ENCODE measurements at places on chromosomes 3 and 15.
A peak's percentile ranks its signal among the peaks of the same experiment; 100 is the strongest.

DNA sequence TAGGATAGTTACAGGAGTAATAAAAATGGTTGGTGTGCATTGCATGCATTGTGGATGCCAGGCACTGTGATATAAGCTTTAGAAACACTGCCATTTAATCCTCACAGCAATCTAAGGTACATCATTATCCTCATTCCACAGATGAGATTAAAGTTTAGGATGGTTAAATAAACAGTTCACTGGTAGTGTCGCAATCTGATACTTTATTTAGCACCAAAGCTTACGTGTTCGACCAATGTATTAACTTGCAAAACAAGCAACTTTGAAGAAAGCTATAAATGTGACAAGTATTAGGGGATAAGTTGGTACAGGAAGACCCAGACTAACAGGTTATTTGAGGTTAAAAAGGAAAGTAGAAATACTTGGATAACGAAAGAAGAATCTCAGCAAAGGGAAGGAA, 150.5 kb upstream of the ZNF385D start:
- no peak for DNase-seq

- DNase-seq: peak; percentile 65
Observed at GRCh38 chr15:49215768-49216739, 46.0 kb downstream of the GALK2 start.

- peak; percentile 43 for DNase-seq
Observed at GRCh38 chr15:67967871-67968431, 86.2 kb upstream of the PIAS1 start.

GRCh38 chr15:68553994-68554720, 24.6 kb upstream of the CORO2B start:
- DNase-seq: peak; percentile 31

DNA sequence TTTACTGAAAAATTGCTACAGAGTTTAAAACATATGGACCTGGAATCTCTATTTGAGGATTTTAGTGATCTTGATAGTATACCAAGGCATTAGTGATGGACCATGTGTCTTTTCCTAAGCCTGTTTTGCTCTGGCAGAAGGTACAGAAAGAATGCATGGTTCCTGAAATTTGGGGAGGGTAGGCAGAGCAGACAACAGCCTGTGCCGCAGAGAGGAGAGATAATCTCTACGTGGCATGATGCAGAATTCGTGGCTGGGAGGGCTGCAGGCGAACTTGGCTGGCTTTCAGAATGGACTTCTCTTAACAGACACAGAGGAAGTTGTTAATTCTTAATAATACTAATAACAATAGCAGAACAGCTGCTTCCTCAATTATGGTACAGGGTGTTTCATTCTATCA, 137.5 kb upstream of the FOXB1 start:
- no peak for DNase-seq

Measured in NCI-H510A (cell line).